ENCODE measurements at places on chromosomes 6 and 20.

GRCh38 chr20:6680854-6681253 lies 86.6 kb upstream of the BMP2 start:
- peak; percentile 14 for DNase-seq

DNA sequence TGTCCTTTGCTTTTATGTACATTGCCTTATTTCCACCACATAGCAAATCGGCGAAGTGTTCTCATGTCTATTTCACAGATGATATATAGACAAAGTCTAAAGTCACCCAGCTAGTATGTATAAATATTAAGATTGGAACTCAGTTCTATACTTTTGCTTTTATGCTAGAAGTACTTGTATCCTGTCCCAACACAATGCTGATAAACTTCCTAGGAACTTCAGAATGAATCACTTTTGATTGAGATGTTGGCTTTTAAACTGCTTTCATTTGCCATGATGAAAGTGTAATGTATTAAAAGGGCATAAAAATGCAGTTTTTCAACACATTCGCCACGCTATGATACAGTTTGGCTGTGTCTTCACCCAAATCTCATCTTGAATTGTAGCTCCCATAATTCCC lies 50.8 kb downstream of the GCLC start:
- DNase-seq, result no peak

DNA sequence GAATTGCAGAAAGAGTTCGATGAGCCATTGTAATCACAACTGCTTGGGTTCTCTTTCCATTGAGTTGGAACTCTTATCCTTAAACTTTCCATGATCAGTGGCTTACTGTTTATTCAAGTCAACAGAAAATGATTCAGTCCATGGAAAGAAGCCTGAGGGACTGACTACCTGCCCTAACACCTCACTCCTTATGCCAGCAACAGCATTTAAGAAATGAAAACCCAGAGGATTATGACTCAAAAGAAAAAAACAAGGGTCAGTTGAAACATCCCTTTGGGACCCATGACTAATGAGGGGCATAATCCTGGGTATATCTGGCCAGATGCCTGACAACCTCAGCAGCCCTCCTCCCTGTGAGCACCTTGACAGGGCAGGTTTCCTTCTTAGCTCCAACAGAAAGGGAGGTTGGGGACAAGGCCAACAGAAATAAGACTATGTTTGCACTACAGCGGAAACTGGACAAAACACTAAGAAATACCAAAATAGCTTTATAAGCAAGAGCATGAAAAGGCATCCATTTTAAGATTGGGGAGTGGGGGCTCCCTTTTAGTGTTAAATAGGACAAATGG lies 106.7 kb downstream of the MAP3K5 start:
- no peak for DNase-seq

DNA sequence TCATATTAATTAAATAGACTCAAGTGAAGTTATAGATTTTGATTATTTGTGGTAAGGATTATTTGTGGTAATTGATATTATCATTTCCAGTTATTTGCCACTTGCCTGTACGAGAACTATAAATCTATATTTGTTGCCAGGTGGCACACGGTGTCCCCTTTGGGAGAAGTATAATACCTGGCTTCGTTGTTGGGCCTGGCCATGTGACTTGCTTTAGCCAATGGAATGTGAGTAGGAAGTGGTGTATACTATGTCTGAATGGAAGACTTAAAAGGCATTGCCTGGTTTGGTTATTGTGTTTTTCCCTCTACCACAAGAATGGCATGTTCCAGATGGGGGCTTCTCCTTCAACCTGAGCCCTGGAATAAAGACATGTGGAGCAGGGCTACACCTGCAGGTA lies 228.1 kb downstream of the CDC5L start:
- DNase-seq, result no peak

DNA sequence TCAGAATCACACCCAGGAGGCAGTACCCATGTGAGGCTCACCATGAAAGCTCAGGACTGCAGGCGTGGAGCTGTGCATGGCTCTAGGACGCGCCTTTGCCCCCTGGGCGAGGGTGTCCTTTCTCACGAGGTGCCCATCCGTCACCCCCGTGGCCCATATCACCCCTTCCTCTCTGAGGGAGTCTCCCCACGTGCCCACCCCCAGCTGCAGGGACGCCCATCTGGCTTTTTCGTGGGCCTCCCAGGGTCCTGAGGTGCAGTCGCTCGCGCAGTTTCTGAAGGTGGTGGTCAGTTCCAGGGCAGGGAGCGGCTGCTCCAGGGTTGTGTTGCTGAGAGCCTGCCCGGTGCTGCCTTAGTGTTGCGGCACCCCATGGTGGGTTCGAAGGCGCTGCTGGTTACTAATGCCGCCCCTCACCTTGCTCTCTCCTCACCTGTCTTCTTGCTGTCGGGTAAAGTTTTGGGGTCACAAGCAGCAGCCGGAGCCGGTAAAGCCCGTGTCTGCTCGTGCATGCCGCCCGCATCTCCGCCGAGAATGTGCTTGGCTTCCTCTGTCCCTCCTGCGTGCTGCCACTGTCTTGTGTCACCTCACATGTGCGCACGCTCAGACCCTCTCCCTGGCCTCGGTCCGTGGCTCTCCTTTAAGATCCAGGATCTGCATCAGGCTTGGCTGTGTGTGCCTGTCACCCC lies 9.4 kb upstream of the COL20A1 start:
- no peak for DNase-seq

DNA sequence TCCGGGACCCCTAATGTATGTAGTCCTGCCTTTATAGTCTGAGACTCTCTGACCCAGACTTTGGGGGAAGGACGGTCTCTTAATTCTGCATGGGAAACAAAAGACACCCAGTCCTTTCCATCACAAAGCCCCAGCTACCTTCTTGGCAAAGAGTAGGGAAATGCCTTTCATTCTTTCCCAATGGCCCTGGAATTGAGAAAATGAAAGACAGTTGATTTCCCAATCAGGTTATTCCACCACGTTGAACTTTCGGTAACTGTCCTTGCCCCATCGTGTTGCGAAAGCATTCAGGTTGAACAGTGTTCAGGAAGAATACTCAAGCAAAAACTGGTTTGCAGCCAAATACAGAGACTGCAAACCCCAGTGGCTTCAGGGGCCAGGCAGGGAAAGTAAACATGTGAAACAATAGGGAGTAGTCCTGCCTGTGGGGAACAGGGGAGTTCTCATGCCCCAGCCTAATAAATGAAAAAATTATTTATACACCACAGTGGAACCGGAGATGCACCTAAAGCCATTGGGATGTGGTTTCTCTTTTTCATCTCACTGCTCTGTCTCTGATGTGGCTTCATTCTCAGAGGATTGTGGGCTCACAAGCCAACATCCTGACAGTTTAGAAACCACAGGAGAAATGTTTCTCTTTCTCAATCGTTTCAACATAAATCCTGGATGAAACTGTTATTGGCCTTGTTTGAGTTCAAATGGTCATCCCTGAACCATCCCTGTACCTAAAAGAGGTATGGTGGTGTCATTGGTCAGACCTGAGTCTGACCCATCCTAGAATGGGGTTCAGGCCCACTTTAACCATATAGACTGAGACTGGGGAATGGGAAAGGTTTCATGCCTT lies 44.2 kb upstream of the SLC9A8 start:
- peak; percentile 23 for DNase-seq

DNA sequence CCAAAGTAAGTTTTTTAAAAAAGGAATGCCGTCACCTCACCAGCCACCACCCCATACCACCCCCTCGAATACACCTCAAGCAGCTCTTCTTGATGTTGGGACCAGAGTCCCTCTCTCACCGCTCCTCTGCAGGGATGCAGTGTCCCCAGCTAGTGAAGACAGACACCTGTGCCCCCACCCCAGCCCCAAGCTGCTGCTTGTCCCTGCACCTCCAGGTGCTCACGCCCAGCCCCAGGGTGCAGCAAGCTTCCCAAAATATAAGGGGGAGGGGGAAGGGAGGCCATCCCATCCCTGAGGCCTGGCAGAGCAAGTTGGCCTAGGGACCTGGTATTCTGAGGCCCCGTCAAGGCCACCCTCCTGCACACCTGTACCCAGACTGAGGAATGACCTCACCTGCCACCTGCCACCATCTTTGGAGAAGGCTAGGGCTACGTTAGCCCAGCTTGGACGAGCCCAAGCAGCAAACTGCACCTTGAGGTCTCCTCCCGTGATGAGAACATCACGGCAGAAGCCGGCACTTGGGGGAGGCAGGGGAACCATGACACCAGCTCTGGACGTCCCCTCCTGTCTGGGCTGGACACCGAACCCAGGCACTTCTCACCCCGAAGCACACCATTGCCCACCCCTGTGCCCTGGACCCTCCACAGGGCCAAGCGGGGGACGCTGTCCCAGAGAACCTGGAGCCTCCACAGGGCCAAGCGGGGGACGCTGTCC lies 25.9 kb downstream of the YTHDF1 start:
- no peak for DNase-seq

GRCh38 chr6:118856301-118856700 lies 37.7 kb upstream of the ASF1A start:
- DNase-seq, result no peak

GRCh38 chr20:33068251-33068939 lies 11.0 kb upstream of the BPIFB4 start:
- no peak for DNase-seq

GRCh38 chr6:79438030-79438429 lies 99.2 kb downstream of the LCA5 start:
- no peak for DNase-seq

DNA sequence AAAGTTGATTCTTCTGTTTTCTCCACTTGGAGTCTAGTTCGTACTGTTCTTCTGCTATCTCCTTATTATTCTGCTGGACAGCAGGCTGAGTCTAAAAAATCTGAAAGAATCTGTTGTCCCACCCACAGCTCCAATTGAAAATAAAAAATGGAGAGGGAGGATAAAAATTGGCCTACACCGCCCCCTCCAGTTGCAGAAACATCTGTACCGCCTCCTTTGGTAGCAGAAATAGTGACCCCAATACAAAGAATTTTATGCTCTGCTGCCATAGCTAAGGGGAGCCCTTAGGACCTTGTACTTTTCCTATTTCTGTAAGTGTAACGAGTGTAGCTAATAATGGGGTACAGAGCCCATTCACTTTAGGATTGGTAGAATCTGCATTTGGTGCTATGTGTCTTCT lies 4.9 kb upstream of the FKBP1A start:
- DNase-seq, result no peak

- peak; percentile 73 for DNase-seq
These were observed 1.9 kb downstream of the DDR1 start for GRCh38 chr6:30885999-30886896.

GRCh38 chr20:4025679-4026078 lies 10.3 kb upstream of the RNF24 start:
- no peak for DNase-seq

DNA sequence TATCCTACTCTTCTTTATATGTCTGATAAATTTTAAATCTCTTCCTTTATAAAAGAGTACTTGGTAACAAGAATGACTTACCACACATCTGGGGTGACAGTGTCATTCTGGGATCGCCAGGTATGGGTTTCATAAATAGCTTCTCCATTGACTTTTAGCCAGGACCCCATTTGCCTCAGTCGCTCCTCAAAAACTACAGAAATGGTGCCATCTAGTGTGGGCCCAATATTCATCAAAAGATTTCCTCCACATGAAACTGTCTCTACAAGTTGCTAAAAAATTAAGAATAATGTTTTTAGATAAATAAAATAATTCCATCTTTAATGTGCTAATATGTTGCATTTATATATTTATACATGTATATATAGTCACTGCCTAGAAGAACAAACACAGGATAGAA lies 9.7 kb downstream of the FUCA2 start:
- DNase-seq, result no peak

- no peak for DNase-seq
These were observed 176.2 kb downstream of the TFAP2C start for GRCh38 chr20:56805313-56805712.

- no peak for DNase-seq
These were observed 59.0 kb upstream of the AFDN start for GRCh38 chr6:167767715-167768107.

GRCh38 chr20:33337531-33338165 lies 54.6 kb downstream of the BPIFB1 start:
- no peak for DNase-seq

GRCh38 chr6:126042001-126042419 lies 55.7 kb downstream of the TRMT11 start:
- DNase-seq, result no peak

DNA sequence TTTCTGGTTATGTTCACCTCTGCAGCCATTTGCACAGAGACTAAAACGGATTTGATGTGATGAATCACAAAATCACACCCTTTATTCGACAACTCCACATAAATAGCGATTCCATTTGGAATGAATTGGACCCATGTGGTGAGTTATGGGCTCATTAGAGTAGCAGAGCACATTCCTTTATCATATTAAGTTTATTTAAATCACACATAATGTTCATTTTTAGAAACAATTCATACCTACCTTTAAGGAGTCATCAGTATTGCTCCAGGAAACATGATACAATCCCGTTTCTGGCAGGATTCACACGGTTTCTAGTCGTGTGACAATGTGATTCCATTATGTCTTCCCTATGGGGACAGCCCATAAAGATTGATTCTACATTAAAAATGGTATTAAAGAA lies 303.5 kb downstream of the CDH4 start:
- no peak for DNase-seq

GRCh38 chr6:104460738-104461483 lies 398.8 kb downstream of the HACE1 start:
- no peak for DNase-seq

DNA sequence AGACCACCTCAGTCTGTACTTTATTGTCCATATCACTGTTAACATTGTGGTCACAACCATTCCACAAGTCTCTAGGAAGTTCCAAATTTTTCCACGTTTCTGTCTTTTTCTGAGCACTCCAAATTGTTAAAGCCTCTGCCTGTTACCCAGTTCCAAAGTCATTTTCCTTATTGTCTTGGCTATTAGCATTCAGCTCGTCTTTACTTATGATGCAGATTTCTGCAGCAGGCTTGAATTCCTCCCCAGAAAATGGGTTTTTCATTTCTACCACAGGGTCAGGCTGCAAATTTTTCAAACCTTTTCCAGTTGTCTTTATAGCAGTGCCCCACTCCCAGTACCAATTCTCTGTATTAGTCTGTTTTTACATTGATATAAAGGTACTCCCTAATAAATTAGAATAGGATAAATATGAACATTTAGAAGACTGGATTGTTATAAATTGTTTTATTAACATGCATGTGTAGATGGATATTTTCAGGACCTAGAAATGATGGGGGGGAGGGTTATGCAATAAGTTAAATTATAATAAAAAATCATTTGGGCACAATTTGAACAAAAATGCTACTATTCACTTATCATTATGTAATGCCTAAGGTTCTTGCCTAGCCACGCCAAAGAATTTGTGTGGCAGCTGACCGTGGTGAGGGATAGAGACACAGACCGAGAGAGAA lies 595.3 kb upstream of the ADGRB3 start:
- no peak for DNase-seq

DNA sequence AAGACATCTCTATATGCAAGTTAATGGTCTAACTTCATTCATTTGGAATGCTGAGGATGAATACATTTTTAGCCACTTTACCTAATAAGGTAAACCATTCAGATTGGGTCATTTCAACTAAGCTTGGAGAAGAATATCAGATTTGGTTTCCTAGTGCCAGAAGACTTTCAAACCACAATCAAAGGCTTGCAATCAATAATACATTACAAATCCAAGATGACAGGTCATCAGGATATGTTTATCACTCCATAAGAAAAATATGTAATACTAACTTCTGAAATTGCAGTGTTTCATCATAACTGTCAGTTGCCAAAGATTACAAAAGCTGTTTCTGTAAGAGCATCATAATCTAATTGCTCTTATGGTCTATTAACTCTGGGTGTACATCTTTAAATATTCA lies 654.0 kb downstream of the COL12A1 start:
- no peak for DNase-seq
